Activated naive CD4-positive, alpha-beta T cell treated with anti-CD3 and anti-CD28 coated beads, Interleukin-2, amount 50 U/mL, for 16 hours (primary cell): ENCODE measurements at places on chromosomes 1 and 21.

GRCh38 chr1:92118826-92119225 lies 38.7 kb downstream of the BTBD8 start:
- no peak for DNase-seq

- DNase-seq, result no peak
Measured at GRCh38 chr1:45122724-45123123, 83.7 kb downstream of the ZSWIM5 start.

- DNase-seq, result no peak
Measured at GRCh38 chr1:88061492-88062177, 622.4 kb upstream of the PKN2 start.

GRCh38 chr1:227437495-227438008 lies 119.3 kb upstream of the CDC42BPA start:
- no peak for DNase-seq

DNA sequence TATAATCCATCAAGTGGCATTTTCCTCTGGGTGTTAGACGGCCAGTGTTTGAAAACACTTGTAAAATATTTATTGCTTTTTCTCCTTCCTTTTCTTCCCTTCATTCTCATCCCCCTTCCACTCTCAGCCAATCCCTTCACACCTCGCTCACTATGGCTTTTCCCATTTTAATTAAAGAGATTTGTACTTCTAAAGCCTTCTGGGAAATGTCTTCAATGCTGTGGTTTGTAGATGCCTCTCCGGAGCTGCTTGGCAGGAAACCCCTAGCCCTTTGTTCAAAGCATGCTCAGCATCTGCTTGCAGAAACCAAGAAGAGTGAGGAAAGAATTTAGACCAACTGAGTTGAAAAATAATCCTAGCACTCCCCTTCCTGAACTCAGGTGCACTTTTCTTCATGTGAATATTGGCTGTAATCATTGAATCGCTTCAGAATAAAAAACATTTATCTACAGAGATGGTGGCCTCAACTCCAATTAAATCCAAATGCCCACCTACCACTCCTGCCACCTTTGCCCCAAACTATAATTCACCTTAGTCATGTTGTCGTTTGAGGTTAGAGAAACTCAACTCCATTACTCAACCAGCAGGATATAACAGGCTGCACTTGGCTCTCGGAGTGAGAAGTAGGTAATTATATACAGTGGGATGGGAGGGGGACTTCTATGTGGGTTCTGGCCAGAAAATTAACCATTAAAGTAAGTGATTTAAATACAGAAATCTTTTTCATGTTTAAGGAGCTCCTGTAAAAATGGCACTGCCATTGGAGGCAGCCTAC lies 659.4 kb upstream of the CAMK1G start:
- no peak for DNase-seq

DNA sequence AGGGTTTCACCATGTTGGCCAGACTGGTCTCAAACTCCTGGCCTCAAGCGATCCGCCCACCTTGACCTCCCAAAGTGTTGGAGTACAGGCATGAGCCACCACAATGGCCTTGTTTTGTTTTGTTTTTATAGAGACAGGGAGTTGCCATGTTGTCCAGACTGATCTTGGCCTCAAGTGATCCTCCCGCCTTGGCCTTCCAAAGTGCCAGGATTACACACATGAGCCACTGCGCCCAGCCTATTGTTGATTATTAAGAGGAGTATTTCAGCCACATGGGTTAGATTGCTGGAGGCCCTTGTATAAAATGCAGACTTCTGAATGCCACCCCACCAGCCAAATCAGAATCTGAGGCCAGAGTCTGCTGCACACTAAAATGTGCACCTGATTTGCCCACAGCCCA lies 57.2 kb upstream of the ANGPTL1 start:
- no peak for DNase-seq

- no peak for DNase-seq
Measured at GRCh38 chr1:88961647-88962275, 30.7 kb downstream of the KYAT3 start.

GRCh38 chr1:10399444-10399941 lies 629 bp downstream of the PGD start:
- DNase-seq, result peak; percentile 14

- DNase-seq, result peak; percentile 39
Measured at GRCh38 chr1:54376430-54377039, 29.7 kb downstream of the SSBP3 start.

- peak; percentile 32 for DNase-seq
Measured at GRCh38 chr1:67174716-67175284, 8.5 kb downstream of the IL23R start.

DNA sequence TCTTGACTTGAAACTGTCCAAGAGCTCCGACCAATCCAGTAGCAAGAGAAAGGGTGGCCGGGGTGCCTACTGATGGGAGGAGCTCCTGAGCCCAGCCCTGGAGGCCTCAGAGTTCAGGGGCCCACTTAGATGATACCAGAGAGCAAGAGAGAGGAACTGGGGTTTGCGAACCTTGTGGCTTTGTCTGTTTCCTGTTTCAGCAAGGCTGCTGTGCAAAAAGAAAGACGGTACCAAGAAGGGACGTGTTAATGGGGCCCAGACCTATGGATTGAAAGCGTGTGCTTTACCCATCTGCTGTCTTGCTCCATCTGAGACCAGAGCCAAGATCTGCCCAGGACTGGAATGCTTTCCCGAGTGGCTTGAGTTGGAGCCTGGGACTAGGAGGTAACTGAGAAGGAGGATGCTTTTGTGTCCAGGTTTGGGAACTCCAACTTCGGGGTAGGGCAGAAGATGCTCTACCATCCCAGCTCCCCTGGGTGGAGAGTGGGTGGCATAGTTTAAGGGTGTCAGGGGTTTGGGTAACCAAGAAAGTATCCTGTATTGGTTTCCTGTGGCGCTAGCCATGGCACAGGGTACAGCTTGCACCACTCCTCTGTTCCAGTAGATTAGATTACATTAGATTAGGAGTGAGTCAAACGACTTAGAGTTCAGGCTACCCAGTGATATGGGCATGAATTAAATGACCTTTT lies at the start of gene TRAF3IP3:
TRAF3IP3 (plus strand) TSS at position 128 of the 689 bp plus-strand sequence. CDS start 3,987 bp downstream, outside the sequence.
- peak; percentile 70 for DNase-seq

DNA sequence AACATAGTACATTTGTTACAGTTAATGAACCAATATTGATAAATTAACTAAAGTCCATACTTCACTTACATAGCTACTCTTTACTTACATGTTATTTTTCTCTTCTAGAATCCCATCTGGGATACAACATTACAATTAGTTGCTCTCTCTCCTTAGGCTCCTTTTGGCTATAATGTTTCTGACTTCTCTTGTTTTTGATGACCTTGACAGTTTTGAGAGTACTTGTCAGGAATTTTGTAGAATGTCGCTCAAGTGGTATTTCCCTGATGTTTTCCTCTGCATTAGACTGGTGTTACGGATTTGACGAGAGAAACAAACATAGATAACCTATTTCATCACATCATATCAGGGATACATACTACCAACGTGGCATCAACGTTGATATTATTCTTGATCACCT lies 925.4 kb upstream of the TMPRSS15 start:
- no peak for DNase-seq

DNA sequence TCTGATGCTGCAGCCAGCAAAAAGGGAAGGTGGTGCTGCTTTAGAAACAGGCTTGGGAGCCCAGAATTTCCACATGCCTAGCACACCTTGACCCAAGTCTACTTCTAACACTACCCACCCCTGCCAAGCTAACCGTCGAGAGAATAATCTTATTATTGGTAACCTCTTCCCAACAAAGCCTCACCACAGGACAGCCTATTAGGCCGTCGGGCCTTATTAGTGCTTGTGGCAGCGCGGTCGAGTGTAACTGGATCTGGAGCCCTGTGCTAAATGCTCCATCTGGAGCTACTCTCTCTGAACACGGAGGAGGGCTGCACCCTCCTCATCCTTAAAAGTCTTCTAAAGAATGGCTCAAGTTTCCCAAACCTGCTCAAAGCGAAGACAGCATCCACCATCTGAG lies 165.5 kb upstream of the NFIA start:
- no peak for DNase-seq

DNA sequence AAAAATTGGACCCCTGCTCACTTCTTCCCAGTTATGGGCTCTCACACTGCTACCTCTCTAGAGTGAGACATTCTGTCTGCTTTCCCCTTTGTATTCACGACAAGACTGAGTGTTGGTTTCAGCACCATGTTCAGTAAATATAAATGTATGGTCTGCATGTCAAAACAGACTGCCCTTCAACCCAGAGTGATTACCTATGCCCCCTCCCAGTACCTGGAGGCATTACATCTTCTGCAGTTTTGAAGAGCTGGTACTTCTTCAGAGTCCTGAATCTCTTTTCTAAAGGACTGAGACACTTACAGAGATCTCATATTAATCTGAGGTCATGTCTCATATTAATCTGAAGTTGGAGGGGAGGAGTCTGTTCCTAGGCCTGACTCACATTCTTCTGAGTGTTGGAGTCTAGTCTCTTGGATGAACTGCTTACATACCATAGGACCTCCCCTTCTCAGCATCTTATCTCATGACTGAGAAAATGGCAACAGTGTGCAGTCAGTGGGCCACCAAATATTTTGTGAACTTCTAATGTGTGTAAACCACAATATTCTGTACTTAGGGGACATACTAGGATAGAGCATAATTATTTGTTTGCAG lies 80.3 kb downstream of the RGL1 start:
- DNase-seq, result no peak

GRCh38 chr1:12593621-12594066 lies 24.4 kb downstream of the DHRS3 start:
- no peak for DNase-seq

- no peak for DNase-seq
Measured at GRCh38 chr1:70627910-70628309, 216.8 kb downstream of the CTH start.

GRCh38 chr21:35989138-35989735 lies 71.1 kb downstream of the SETD4 start:
- DNase-seq, result no peak

- no peak for DNase-seq
Measured at GRCh38 chr1:115261496-115261895, 76.6 kb downstream of the NGF start.

DNA sequence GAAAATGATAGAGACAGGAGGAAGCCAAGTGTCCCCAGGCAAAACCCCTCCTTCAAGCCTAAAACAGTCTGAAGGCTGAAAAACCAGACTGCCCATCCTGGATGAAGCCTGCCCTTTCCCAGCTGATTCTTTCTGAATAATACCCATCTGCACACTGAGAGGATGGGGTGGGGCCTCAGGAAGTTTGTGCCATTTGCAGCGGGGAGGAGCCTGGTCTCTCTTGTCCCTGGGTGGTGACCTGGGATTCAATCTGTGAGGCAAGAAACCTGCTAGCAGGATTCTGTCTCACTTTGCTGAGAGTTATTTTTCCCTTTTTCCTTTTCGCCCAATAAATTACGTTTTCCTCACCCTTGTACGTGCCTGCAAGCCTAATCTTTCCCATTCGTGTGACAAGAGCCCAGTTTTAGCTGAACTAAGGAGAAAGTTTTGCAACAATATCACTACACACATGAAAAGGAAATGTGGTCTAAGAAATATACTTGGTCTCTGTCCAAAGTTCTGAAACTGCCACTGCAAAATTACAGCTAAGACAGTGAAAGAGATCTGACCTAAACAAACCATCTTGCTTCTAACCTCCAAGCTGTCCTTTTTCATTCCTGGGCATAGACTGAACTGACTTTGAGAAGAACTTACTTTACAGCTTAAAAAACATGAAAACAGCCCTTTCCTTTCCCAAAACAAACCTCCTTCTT lies 105.0 kb downstream of the COP1 start:
- no peak for DNase-seq

- peak; percentile 95 for DNase-seq
Measured at GRCh38 chr1:37807555-37808368, at the start of the genes C1orf122 and YRDC. Gene C1orf122 (plus strand): TSS chr1:37807790. CDS start chr1:37808405, 615 bp downstream. Gene YRDC (minus strand): TSS chr1:37808208. CDS start chr1:37808180, 28 bp downstream.

GRCh38 chr1:207803678-207804077 lies 51.8 kb downstream of the CD46 start:
- DNase-seq, result no peak

- no peak for DNase-seq
Measured at GRCh38 chr1:90809093-90809492, 92.0 kb upstream of the BARHL2 start.

DNA sequence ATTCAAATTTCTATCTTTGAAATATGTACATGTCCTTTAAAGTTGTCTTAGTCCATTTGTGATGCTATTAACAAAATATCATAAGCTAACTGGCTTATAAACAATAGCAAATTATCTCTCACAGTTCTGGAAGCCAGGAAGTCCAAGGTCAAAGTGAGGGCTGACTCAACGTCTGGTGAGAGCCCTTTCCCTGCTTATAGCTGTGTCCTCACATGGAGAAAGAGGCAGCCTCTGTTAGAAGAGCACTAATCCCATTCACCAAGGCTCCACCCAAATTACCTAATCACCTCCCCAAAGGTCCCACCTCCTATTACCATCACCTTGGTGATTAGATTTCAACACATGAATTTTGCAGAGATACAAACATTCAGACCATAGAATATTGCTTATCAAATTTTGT lies 450.1 kb upstream of the BEND5 start:
- no peak for DNase-seq

DNA sequence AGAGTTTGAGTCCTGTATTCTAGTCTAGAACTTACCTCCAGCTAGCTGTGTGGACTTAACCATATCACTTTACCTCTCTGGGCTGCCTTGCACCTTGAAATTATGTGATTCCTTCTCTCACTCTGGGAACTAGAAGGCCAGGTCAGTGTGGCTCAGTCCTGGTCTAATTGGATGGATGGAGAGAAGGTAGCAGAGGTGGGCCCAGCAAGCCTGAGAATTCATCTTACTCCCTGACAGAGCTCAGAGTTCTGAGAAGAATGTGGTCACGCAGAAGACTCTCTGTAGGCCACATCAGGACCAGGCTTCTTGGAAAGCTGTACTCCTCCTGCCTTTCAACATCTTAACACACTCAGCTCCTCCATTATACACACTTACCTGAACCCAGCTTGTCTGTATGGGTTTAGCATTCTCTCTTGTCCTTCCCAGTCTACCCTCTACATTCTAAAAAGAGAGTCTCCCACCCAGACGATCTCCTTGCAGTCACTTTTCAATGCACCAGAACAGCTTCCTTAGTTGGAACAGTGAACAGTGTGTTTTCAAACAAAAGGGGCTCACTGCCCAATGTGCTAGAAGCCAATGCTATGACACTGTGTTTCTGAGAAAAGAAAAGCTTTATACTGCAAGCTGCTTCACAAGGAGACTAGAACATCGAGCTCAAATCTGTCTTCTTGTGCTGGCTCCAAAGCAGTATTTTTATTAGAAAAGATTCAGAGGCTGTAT lies 60.5 kb downstream of the CAPN9 start:
- no peak for DNase-seq

- DNase-seq, result no peak
Measured at GRCh38 chr1:31064111-31064717, 1.3 kb downstream of the PUM1 start.

DNA sequence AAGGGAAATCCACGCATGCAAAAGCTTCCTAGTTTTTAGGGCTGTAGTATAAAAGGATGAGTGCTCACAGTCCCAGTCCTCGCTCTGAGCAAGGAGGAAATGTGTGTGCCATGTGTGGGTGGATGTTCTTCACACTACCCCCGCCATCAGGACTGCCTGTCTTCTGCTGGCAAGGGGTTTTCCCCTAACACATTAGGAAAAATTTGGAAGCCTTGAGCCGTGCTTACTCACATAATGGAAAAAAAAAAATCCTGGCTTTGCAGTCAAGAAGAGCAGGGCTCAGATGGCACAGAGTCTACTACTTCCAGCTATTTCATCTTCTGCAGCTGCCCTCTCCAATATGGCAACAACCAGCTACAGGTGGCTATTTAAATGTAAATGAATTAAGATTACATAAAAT lies 363.1 kb downstream of the PLPP3 start:
- no peak for DNase-seq
